Activated T-helper 1 cell treated with Interleukin-2 at 50 U/mL for 16 hours (primary cell): ENCODE measurements at places on chromosomes 5 and 9.

GRCh38 chr9:126389992-126390391, 63.4 kb downstream of the MVB12B start:
- no peak for DNase-seq

DNA sequence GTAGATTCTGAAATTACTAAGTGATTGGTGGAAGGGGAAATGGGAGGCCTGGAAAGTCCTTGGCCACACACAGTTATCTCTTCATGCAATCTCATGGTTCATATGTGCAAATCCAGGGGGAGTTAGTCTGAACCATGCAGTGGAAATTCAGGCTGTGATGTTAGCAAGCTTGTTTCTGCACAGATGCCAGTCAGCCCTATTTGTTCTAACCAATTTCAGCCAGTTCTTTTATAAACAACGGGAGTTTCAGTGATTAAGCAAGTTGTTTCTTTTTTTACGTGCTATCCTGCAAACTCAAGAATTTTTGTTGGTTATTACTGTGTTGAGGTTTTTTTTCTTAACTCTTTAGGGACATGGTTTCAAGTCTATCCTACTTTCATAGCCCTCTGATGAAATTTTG, 298.0 kb downstream of the FER start:
- DNase-seq, result no peak

GRCh38 chr9:104456831-104457230, 47.2 kb upstream of the OR13F1 start:
- no peak for DNase-seq

GRCh38 chr9:137032858-137033257, 970 bp upstream of the FUT7 start:
- no peak for DNase-seq

GRCh38 chr9:14797435-14797834, 74.9 kb upstream of the CER1 start:
- no peak for DNase-seq

DNA sequence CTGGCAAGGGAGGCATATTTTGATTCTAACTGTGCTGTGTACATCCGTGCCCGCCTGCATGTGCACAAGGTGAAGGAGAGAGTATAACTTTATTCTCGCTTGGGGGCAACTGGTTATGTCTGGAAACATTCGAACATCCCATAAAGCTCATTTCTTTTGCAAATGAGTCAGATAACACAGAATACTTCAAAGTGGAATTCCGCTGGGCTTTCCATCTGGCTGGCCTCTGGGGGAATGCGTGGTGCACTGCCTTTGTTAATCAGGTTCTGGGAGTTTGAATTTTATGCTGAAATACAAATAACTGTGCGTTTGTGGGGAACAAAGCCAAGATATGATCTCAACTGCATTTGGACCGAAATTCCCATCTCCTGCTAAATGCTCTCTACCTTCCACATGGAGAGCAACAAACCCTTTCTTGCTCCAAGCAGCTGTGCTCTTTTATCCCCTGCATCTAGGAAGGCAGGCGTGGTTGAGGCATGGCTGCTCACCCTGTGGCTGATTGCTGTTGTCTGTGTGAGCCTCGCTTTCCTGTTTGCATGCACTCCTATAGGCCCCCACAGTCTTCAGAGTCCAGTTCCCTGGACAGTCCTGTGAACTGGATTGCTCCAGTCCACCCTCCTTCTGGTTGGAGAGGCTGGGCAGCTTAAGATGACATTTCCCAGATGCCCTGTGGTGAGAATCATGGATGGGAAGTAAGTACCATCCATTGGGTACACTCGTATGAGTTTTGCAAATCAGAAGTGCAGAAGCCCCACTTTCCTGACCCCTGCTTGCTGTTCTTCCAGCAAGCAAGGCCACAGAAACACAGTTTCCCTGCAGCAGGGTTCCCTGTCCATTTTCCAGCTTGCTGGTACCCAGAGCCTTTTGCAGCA, 82.9 kb upstream of the ALDH1B1 start:
- no peak for DNase-seq
